ENCODE measurements at places on chromosomes 11 and 22. TPM values are rescaled to one million over a fixed set of nuclear protein-coding genes. Genes with fewer than 3 reads are reported as not detected.
A peak's percentile ranks its signal among the peaks of the same experiment; 100 is the strongest.

- peaks cover 29% of the 10 kb centered on the region for H3K36me3 ChIP-seq
- no peak for DNase-seq
- no peak overlapping the region for H3K27ac ChIP-seq
- no peaks in the 10 kb centered on the region for H3K27me3 ChIP-seq
These were observed 77.9 kb downstream of the BTBD10 start for GRCh38 chr11:13384908-13385640.

DNA sequence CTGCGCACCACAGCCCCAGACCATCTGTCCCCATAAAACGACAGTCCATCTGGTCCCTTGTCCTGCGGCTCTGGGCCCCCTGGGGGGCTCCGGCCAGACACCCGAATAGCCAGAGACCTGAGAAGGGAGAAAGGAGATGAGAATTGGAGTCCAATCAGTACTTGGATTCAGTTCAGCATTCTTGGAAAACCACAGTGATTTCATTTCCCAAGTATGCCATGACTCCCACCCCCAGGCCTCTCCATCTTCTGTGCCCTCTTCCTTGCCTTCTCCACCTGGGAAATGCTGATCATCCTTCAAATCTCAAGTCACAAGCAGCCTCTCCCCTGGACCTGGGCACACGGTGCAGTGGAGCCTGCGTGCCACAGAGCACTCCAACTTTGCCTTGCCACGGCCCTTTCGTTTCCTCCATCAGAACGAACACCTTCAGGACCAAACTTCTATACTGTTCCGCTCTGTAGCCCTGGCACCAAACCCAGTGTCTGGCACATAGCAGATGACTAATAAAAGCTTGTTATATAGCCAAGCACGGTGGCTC, 10.9 kb upstream of the MFNG start:
- H3K27ac ChIP-seq: no peak overlapping the region
- DNase-seq: no peak
- peaks cover 8% of the 10 kb centered on the region for H3K27me3 ChIP-seq
- no peaks in the 10 kb centered on the region for H3K36me3 ChIP-seq
- peaks cover 23% of the 10 kb centered on the region for H3K4me1 ChIP-seq
- H3K4me3 ChIP-seq: no peak overlapping the region

TAF6L gene
- total RNA-seq: 20.6 TPM

OLFML1 gene
- not detected for total RNA-seq

GRCh38 chr11:117861151-117862018, 15.1 kb downstream of the FXYD6 start:
- peaks cover 17% of the 10 kb centered on the region for H3K4me1 ChIP-seq
- no peak for DNase-seq
- H3K36me3 ChIP-seq: no peaks in the 10 kb centered on the region
- peak overlapping the region; percentile 59 for H3K4me3 ChIP-seq

DNA sequence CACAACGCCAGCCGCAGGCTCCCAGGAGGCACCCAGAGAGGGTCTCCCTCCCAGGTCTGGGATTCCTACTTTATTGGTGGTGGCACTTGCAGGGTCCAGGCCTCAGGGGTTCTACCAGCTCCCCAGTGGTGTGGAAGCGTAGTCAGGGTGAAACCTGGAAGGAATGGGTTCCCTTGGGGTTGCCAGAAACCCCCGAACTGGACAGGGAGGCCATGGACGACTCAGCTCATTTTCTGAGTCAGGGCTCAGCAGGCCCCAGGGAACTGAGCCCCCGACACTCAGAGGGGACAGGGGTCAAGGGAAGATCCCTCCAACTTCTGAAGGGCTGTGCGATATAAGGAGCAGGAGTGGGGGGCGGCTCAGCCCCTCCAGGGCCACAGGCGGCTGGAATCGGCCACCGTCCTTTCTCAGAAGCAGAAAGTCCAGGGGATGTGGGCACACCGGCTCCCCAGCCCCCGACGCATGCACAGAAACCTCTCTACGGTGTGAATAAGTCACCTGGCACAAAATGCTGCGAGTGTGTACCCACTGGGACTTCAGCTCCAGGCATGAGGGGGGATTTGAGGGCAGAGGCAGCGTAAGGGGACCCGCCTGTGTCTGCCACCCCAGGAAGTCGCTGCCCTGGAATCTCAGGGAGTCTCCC, 25.1 kb downstream of the MRGPRG start:
- H3K4me3 ChIP-seq: no peak overlapping the region
- H3K36me3 ChIP-seq: no peaks in the 10 kb centered on the region
- no peaks in the 10 kb centered on the region for H3K4me1 ChIP-seq
- DNase-seq: no peak

TRIM29 gene
- total RNA-seq: not detected

DNA sequence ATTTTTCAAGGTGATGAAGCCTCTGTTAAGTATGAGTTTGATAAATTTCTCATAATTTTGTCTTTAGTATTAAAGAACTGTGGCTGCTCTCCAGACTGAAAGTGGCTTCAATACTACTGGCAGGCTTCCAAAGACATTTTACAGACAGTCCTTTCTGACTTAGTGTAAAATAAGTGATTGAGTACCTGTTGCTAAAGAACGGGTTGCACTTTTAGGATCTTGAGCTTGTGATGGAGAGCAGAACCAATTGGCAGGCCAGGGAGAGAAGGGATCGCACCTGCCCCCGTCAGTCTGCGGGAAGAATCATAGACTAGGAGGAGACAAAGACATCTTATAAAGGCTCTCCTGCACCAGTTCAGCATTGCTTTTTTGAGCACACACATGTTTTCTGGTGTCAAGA, 4.4 kb downstream of the NCAM1 start:
- no peak overlapping the region for H3K4me3 ChIP-seq
- DNase-seq: no peak
- H3K27me3 ChIP-seq: peaks cover 57% of the 10 kb centered on the region
- no peak overlapping the region for H3K27ac ChIP-seq

DNA sequence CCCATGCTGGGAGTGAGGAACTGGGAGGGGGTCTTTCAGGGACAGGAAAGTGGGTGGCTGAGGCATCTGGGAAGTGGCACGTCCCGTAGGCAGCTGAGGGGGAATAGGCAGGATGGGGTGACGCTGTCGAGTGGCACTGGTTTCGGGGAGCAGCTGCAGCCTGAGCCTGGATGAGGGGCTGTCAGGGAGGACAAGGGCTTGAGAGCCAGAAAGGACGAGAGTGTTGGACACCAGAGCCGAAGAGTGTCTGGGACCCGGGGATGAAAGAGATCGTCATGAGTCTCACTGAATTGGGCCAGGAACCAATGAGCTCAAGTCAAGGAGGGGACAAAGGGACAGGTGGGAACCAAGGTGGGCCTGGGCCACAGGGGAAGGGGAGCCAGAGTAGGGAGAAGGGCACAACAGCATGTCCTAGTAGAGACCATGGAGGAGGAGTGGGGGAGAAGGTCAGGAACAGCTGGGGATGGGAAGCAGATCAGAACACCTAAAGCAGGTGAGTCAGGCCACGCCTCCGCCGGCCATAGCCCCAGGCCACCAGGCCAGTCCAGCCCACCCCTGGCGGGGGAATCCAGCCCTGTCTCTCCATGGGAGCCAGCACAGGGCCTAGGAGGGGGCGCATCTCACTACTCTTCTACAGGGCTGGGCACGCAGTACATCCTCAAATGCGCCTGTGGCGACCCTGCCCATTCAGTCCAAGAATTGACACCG, 4.2 kb downstream of the RAB3IL1 start:
- no peak for DNase-seq
- H3K4me3 ChIP-seq: no peak overlapping the region
- peaks cover 6% of the 10 kb centered on the region for H3K4me1 ChIP-seq
- H3K27ac ChIP-seq: no peak overlapping the region

GRCh38 chr22:48332438-48333322, 1495.0 kb downstream of the BRD1 start:
- no peaks in the 10 kb centered on the region for H3K4me1 ChIP-seq
- H3K27ac ChIP-seq: peak overlapping the region; percentile 19
- H3K36me3 ChIP-seq: no peaks in the 10 kb centered on the region
- H3K4me3 ChIP-seq: no peak overlapping the region
- DNase-seq: no peak

DNA sequence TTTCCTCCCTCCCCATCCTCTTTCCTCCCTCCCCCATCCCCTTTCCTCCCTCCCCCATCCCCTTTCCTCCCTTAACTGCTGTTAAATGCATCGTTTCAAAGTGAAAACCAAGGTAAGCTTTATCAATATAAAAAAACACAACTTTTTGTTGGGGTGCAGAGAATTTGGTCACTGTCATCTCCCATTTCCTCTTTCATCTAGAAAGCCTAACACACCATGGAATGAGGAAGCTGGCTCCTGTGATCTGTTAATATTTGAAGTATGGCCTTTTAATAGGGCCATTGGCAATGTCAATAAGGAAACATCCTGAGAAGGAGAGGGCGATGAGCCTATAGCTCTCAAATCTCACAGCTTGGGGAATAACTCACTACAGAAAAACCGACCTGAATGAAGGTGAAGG, 7.0 kb downstream of the EXPH5 start:
- no peak overlapping the region for H3K4me3 ChIP-seq
- peaks cover 2% of the 10 kb centered on the region for H3K36me3 ChIP-seq

DNA sequence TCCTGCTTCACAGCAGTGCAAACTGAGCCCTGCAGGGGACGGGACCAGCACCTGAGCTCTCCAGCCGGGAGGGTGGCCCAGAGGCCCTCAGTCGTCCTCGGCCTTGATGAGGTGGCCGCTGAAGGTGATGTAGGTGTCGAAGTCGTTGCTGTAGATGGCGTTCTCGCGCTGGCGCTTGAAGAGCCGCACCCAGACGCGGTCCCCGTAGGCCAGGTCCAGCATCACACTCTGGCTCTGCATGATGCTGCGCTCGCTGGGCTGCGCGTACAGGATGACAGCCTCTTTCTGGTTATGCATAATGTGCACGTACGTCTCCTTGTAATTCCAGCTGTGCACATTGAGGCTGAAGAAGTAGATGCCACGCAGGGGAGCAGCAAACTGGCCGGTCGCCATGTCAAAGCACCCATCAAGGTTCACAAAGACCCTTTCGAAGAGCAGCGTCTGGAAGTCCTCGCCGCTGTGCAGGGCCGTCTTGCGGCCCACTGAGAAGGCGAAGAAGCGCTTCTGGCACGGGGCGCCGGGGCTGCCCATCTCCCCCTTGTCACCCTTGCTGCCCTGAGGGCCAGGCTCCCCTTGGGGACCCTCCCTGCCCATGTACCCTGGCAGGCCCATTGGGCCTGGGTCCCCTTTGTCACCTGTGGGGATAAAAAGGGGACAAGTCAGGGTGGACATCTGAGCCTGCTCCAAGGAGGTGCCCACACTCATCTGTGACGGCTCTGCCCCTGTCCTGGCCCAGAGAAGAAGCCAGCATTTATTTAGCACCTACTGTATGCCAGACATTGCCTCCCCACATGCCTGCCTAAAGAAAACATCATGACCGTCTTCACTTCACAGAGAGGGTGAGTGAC, 5.7 kb downstream of the C1QTNF6 start:
- H3K27ac ChIP-seq: peak overlapping the region; percentile 62
- H3K4me3 ChIP-seq: no peak overlapping the region
- peaks cover 36% of the 10 kb centered on the region for H3K4me1 ChIP-seq
- peak; percentile 24 for DNase-seq

HEPN1 gene
- total RNA-seq: not detected

CRYAB gene
- total RNA-seq: not detected

DNA sequence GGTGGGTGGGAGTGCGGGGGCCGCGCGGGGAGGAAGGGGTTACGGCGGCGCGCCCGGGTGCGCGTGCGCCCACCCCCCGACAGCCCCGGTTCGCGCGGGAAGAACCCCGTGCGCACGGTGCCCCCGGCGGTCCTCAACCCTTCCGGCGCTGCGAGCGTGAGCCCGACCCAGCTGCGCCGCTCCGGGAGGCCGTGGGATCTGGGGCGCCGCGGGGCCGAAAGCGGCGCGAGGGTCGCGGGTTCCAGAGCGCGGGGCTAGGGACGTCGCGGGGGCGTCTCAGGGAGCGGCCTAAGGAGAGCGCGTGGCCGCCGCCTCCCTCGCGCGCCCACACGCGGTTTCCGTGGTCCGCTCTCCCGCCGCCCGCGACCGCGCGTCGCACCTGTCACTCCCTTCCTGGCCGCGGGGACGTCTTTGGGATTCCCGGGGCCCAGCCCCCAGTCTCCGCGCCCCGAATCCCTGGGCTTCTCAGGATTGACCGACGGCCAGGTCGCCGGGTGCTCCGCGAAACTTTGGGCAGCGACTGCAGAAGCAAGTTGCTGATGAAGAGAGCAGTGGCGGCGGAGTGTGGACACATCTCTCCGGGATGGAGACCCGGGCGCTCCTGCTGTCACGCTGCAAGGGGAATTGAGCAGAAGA, 582 bp downstream of the SREBF2 start:
- H3K4me3 ChIP-seq: peak overlapping the region; percentile 97
- peaks cover 39% of the 10 kb centered on the region for H3K36me3 ChIP-seq
- DNase-seq: peak; percentile 75
- H3K27me3 ChIP-seq: no peaks in the 10 kb centered on the region
- peak overlapping the region; percentile 78 for H3K27ac ChIP-seq
- H3K4me1 ChIP-seq: peaks cover 34% of the 10 kb centered on the region

GRCh38 chr22:17570851-17571631, 7.7 kb downstream of the SLC25A18 start:
- no peak for DNase-seq
- H3K4me3 ChIP-seq: no peak overlapping the region
- H3K27ac ChIP-seq: no peak overlapping the region
- H3K4me1 ChIP-seq: no peaks in the 10 kb centered on the region
- peaks cover 5% of the 10 kb centered on the region for H3K27me3 ChIP-seq

DNA sequence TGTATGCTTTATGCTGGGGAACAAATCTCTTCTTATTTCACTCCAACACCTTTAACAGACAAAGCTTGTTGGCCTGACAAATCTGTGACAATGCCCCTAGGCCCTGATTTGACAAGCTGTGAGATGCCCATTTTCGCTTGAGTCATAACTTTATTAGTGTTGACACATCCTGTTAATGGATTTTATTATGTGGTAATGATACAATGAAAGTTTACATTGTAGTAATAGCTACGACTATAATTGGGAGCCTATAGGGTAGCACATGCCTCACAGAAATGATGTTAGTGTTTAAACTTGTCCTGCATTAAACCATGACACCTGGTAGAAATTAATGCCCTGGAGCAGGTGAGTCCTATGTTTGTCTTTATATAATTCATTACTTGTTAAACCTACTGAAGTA, 3.3 kb upstream of the MMP10 start:
- H3K27me3 ChIP-seq: peaks cover 5% of the 10 kb centered on the region
- no peaks in the 10 kb centered on the region for H3K4me1 ChIP-seq

GRCh38 chr22:22180738-22181285, 63.8 kb upstream of the VPREB1 start:
- H3K27ac ChIP-seq: no peak overlapping the region
- no peaks in the 10 kb centered on the region for H3K36me3 ChIP-seq
- H3K27me3 ChIP-seq: peaks cover 28% of the 10 kb centered on the region
- no peak overlapping the region for H3K4me3 ChIP-seq
- DNase-seq: no peak

GRCh38 chr11:3969613-3970012, 114.1 kb downstream of the STIM1 start:
- peak overlapping the region; percentile 59 for H3K4me3 ChIP-seq
- no peak for DNase-seq
- H3K36me3 ChIP-seq: peaks cover 48% of the 10 kb centered on the region
- H3K27ac ChIP-seq: peak overlapping the region; percentile 87

EMSY gene
- 42.4 TPM for total RNA-seq
